SW 1271 (cell line): ENCODE measurements at places on chromosomes 5 and 9.

GRCh38 chr9:75880618-75881017, 9.9 kb upstream of the PCSK5 start:
- no peak for DNase-seq

- DNase-seq, result no peak
Measured at GRCh38 chr9:18338042-18338441, 135.9 kb upstream of the ADAMTSL1 start.

DNA sequence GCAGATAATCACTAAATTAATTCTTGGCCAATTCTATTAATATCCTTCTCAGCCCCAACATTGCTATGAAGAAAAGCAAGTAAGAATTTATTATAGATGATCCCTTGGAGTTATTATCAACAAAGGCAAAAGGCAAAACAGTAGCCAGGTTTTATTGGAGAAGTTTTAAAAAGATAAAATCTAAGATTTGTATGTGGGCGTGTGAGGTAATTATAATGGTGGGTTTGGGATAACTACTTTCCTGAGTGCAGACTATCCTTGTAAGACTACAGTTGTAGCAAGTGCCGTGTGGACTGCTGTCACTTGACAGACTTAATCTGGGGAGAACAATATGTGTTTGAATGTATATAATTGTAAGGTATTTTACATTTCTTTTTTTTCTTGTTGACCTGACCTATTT, 23.2 kb downstream of the SLC31A1 start:
- DNase-seq, result no peak

DNA sequence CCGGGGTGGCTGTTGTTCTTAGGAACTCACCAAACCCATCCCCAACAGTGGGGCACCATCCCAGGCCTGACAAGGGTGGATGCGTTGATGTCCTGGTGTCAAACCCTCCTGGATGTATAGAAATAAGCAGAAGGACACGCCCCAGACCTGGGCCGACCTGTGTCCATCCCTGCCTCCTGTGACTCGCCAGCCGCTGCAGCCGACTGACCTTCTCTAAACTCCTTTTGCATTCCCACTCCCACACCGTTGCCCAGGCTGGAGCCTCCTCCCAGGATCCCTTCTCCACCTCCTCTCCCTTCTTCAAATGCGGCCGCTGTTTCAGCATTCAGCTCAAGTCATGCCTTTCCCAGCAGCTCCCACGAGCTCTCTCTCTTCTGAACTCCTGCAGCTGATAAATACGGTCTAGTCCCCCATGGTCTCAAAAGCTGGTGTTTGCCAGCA, 213.2 kb upstream of the IER5L start:
- DNase-seq, result no peak

- no peak for DNase-seq
Measured at GRCh38 chr9:76255781-76256455, 138.3 kb downstream of the RFK start.

- no peak for DNase-seq
Measured at GRCh38 chr9:80326105-80326504, 754.3 kb downstream of the TLE4 start.

GRCh38 chr5:14237317-14238086, 94.4 kb downstream of the TRIO start:
- no peak for DNase-seq

GRCh38 chr9:111483858-111484571, at the start of gene ECPAS:
Gene ECPAS, minus strand, starts transcription at chr9:111484383. Its CDS starts 11,465 bp downstream, at chr9:111472918.
- DNase-seq, result peak; percentile 80

DNA sequence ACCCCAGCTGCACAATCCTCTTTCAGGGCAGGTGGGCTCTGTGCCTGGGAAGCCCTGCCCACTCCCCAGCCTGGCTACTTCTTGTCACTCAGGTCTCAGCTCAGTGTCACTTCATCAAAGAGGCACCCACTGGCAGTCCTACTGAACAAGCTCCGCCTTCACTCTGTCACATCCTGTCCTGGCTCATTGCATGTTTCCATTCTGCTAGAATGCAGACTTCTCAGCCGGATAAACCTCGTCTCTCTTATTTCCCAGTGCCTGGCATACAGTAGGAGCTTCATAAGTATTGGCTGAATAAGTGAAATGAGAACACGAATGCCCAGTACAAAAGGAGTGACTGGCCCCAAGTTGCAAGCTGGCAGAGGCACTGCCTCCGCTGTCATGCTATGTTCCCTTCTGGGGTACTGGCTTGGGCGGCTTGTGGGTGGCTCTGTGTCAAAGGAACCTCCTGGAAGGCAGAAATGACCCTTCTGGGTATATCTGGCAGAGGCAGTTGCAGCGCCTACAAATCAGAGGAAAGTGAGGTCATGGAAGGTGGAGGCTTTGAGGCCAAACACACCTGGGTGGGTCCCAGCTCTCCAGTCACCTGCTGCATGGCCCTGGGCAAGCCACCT, 98.3 kb upstream of the PHYKPL start:
- DNase-seq, result no peak

GRCh38 chr5:168342985-168343384, 51.5 kb downstream of the WWC1 start:
- no peak for DNase-seq

DNA sequence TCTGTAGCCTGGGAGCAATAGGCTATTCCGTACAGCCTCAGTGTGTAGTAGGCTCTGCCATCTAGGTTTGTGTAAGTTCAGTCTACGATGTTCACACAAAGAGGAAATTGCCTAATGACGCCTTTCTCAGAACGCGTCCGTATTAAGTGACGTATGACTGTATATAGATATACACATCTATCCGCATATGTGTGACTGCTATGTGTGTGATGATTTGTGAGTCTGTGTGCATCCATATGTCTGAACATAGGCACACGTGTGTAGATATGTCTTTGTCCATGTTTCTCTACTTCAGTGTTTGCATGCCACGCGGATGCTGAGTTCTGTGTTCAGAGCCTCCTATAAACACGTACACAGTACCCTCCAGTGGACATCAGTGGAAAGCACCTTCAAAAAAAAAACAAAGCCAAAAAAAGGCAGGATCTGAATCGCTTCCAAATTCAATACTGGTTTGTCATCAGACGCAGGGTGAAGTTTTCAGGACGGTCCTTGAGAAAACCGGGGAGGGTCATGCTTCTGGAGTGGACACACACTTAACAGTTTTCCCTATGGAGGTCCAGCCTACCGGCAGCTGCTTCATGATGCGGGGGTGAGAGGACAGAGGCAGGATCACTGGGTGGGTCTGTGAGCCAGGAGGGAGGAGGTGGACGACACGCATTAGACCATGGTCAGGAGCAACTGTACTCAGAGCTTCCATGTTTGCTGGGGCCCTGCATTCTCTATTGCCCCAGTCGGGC, 29.5 kb upstream of the ALDH1B1 start:
- peak; percentile 34 for DNase-seq

DNA sequence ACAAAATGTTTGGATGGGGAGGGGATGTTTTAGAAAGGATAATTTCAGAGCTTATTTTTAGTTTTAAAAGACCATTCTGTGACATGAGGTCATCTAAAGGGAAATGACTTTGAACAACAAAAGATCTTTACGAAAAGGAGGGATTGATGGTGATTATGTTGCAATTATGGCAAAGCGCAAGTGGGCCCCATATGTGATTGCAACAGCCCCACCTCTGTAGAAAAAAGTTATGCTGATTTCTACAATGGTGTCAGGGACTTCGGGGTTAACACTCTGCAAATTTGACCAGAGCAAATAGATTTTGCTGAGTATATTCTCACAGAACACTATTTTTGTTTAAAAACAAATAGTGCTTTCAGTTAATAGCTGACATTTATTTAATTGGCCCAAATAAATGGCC, 312.8 kb downstream of the NSG2 start:
- DNase-seq, result no peak

DNA sequence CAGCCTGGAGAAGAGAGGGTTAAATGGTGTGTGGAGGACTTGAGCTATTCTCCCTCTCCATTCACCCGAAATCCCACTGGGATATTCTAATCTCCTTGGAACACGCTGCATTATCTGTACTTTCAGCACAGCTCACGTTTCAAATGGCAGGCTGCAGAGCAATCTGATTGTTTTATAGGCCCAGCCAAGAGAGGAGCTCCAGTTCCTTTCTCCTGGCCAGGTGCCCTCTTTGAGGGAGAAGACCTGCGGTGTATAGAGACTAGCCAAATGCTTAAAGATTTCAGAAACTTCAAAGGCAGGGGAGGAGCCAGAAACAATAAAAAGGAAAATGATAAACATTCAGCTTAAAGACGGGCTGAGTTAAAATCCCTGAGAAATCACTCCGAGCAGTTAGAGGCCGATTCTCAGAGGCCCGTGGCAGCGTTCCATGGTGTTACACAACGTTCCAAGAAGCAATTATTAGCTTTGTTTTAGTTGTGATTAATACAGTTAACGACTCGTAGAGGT, 564.0 kb upstream of the KLF4 start:
- no peak for DNase-seq

DNA sequence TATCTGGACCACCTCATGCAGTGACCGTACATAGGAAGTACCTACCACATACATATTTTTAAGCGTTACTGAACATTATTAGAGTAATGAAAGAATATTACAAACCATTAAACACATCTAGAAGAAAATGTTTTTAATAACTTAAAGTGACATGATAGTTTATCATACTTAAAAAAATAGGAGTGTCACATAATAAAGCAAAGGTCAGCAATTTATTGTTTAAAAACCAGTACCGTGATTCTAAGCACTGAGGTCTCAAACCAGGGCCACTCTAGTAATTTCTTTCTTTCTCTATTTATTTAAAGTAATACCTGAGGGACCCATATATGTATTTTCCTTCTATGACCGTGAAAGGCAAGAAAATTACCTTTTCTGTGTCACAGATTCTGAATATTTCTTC, 216.0 kb downstream of the MLLT3 start:
- DNase-seq, result no peak

DNA sequence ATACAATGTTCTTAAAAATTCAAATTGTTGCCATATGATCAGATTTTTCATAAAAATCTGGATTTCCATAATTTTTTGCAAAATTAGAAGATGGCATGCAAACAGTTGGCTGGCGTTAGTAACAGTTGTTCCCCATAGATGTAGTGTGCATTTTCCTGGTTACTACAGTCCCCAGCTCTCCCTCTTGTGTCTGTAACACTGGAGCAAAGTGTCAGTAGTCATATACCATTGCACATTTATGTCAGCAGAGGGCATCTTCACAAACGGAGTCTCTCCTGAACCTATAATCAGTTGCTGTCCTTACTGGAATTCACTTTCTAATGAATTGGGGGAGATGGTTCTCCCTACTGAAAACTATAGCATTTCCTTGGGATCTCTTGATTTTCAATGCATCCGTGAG, 44.7 kb upstream of the DMAC1 start:
- DNase-seq, result no peak

DNA sequence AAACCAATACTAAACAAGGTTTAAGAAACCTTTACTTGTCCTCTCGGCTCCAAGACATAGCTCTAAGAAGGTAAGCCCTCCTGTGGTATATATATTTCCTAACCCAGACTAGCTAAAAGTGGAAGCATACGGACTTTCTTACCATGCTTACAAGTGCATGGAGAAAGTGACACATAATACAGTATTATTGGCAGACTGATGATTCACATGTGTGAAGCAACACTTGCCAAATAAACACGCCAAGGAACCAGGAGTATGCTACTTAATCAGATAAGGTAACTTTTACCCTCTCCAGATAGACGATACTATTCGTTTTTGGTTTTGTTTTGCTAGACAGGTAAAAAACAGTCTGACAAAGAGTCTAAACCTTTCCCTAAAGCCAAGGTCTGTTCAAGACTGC, 264.1 kb downstream of the MLLT3 start:
- no peak for DNase-seq

DNA sequence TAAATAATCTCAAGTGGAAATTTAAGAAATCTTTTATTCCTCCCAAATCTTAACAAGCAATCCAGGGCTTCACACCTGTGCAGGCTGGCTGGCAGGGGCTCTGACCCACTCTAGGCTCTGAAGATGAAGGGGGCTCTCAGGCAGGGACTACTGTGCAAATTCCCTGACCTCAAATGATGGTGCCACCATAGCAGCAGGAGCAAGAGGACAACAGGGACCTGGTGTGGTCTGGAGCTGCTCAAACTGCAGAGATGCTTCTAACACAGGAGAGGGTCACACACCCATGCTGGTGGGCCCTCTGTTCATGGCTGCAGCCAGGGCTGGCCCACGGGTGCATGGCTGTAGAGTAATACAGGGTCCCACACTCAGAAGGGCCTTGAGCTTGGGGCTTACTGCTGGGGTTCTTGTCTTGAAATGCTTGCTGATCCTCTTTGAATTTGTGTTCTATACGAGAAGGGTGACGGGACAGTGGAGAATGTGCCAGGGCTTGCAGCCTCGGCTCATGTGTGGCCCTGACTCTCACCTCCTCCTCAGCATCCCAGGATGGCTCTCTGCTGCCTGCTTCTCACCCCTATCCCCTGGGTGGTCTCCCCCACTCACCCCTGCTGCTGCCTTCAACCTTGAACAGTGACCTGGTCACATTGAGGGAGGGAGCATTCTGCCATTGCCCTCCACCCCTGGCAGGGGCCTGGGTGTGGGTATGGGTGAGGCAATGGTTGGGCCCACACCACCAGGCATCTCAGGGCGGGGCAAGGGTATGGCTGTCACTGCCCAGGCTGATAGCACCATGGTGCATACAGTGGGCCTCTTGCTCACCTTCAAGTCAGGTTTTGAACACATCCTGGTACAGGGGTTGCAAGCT, 191.7 kb downstream of the FSTL4 start:
- no peak for DNase-seq

DNA sequence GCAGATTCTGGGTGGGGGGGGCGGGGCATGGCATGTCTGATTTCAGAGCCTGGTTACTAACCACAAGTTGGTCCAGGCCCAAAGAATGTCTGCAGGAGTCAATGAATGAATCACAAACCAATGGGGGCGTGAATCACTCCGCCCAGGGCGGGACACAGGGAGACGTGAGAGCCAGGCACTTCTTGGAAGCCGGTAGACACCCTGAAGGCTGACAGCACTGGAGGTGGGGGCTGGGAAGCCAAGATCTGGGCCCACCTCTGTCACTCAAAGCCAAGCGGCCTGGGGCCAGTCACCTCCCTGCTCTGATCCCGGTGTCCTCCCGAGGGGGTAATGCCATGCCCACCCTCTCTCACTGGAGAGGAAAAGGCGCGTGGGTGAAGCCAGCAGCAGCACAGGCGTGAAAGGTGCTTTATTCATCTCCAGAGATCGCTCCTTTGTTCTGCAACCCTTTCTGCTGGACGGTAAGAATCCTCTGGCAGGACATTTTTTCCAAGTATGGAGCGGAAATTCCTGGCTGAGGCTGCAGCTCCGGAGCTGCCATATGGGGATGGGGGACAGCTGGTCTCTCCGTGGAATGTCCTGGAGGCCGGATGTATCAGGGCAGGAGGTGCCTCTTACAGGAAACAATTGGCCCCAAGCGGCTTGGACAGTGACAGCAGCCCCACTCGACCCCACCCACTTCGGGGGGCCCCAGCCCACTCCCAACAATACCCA, 85.0 kb downstream of the STK10 start:
- peak; percentile 80 for DNase-seq

DNA sequence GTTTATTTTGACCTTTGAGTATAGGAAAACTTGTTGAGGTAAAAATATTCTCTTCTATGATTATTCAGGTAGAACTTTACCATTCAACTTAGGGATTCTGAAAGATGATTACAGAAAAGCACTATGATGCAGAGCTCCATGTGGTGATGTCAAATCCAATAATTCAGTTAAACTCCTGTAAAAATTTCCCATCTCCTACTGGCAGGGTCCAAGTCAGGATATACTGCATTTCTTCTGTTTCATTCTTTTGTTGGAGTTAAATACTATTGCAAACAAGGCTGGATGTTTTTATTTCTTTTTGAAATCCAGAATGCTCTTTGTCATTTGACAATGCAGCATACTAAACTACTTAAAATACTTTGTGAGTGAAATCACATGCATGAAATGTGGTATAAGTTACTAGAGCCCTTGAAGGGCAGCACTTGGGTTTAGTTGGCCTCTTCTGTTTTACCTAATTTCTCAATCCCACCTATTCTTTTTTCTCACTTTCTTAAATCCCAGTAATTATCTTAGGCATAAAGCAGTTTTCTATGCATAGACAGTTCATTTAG, 204.5 kb downstream of the FBXL7 start:
- DNase-seq, result no peak
